Fibroblast of gingiva (primary cell): ENCODE measurements at places on chromosomes 13 and 19.
A peak's percentile ranks its signal among the peaks of the same experiment; 100 is the strongest.

DNA sequence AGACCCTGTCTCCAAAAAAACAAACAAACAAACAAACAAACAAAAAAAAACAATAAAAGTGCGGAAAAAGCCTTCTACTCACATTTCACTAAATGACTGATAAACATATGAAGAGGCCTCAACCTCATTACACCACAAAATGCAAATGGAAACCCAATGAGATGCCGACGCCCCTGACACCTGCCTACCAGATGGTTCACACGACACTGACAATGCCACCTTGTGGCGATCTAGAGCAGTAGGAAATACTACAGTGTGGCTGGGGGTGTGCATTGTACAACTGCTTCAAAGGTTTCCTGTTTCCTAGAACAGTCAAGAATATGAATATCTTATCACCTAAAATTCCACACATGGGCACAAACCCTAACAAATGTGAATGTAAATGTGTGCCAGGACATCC lies 14.0 kb downstream of the SCGB2B2 start:
- DNase-seq, result no peak

GRCh38 chr19:17448131-17448967 lies at the start of gene TMEM221:
TSS of gene TMEM221 (minus strand) at chr19:17448668. CDS start at chr19:17448462, 206 bp downstream.
- DNase-seq, result no peak

DNA sequence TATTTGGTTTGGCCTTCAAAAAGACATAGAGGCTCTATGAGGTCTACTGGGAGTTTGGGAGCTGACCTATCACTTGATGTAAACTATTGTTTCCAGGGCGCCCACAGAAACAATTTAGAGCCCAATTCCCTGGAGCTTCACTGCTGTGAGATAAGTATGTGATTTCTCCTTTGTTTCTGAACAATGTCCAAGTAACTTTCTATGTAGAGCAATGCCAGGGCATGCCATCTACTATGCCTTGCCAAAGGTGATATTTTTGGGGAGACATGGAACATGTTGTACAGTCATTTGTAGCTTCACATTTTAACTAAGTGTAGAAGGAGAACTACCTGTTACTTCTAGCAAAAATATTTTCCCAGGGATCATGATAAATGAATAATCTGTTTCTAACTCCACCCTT lies 872.6 kb downstream of the GPC5 start:
- DNase-seq, result no peak

DNA sequence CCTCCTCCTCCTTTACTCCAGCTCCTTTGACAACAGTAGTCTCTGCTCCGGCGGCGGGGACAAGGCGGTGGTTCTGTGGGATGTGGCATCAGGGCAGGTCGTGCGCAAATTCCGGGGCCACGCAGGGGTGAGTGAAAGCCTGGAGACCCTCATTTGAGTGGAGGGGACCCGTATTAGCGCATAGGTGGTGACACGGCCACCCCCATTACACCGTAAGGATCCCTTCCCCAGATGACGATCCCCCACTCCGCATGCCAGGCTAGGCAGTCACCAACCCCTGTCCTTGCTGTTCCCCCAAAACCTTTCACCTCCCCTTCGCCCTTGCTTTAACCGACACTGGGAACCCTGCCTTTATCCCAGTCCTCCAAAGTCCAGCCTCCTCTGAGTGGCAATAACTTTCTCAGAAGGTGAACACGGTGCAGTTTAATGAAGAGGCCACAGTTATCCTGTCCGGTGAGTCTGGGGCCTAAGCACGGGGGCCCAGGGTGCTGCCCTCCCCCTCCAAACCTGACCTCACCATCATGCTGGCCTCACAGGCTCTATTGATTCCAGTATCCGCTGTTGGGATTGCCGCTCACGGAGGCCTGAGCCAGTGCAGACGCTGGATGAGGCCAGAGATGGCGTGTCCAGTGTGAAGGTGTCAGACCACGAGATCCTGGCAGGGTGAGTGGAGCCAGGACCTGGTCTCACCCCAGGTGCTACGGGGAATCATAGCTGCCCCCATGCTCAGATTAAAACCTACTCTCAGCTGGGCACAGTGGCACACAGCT lies 3.7 kb downstream of the WDR83 start:
- DNase-seq, result no peak

DNA sequence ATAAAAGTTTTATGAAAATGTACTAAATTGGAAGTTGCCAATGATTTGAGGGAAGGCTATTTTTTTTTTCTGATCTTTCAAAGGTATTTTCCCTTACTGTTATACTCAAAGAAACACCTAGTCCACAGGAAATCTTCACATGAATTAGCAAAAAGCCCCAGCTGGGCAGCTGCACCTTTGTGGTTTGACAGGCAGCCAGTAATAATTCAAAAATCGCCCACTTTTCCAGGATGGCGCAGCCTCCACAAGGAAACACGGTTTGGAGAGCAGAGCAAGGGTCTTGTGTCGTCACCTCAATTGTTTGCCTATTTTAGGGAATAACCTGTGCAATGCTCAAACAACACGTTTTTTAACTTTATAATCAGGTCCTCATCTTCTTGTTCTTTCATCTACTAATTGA lies 324.9 kb upstream of the GPC6 start:
- no peak for DNase-seq

- peak; percentile 18 for DNase-seq
Observed at GRCh38 chr19:39352381-39353255, 10.4 kb downstream of the SAMD4B start.

DNA sequence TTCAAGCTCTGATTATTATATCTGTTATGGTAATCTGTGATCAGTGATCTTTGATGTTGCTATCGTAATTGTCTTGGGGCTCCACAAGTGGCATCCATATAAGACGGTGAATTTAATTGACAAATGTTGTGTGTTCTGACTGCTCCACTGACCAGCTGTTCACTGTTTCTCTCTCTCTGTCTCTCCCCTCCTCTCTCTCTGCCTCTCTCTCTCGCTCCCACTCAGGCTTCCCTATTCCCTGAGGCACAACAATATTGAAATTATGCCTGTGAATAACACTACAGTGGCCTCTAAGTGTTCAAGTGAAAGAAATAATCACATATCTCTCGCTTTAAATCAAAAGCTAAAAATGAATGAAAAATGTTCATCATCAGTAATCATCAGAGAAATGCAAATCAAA lies 4.4 kb upstream of the SACS start:
- no peak for DNase-seq

- no peak for DNase-seq
Observed at GRCh38 chr19:1634242-1634937, 18.0 kb downstream of the TCF3 start.

- DNase-seq, result no peak
Observed at GRCh38 chr19:34686455-34686854, 9.0 kb downstream of the ZNF302 start.

- DNase-seq, result no peak
Observed at GRCh38 chr19:48450441-48450840, 4.7 kb downstream of the GRWD1 start.

DNA sequence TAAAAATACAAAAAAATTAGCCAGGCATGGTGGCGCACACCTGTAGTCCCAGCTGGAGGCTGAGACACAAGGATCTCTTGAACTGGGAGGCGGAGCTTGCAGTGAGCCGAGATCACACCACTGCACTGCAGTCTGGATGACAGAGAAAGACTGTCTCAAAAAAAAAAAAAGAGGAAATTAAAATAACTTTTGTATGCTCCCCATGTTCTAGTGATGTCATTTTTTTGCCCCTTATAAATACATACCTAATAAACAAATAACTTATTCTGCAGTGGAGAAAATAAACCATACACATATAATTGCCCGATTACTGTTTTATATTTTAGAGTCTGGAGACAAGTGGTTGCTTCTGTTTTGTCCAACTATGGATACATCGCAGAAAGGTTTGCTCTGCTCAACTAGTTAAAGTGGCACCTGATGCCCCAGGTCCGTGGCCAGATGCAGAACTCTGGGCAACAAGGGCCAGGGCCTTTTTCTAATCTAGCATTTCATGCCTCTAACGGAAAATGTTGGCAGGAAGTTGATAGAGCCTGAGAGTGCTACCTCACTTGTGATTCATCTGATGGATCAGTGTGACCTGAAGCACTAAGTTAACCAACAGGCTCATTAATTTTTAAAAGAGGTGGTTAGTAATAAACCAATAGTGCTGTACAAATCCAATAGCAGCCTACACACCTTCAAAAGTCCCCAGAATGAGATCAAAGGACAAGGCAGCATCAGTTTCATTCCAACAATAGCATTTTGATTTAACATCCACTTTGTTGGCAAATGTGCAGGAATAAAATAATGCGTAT lies 18.8 kb downstream of the UBE2L5 start:
- DNase-seq, result no peak

GRCh38 chr13:96984051-96984508 lies 10.2 kb downstream of the OXGR1 start:
- DNase-seq, result no peak

GRCh38 chr19:31300422-31300821 lies 48.8 kb downstream of the TSHZ3 start:
- DNase-seq, result no peak

- DNase-seq, result no peak
Observed at GRCh38 chr13:27228131-27228530, 23.2 kb upstream of the RPL21 start.

DNA sequence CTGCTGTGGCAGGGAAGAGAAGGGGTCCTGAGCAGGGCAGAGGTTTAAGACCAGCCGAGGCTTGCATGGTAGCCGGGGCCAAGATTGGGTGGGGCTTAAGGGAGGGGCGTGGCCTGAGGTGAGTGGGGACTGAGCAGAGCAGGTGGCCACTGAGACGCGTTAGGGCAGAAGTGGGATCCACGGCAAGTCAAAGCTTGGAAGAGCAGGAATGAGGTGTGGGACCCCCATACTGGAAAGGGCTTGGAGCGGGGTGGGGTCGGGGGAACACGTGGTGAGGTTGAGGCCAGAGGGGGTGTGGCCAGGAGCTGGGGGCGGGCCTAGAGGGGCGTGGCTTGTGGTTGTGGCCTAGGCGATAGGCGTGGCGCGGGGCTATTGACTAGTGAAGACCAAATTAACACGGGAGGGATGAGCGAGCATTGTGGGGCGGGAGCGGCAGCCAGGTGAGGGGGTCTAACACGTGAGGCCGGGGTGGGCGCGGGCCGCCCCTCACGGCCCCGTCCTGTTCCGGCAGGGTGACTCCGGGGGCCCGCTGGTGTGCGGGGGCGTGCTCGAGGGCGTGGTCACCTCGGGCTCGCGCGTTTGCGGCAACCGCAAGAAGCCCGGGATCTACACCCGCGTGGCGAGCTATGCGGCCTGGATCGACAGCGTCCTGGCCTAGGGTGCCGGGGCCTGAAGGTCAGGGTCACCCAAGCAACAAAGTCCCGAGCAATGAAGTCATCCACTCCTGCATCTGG lies 3.3 kb downstream of the CFD start:
- no peak for DNase-seq

- DNase-seq, result peak; percentile 96
Observed at GRCh38 chr13:77859450-77859849, 59.2 kb downstream of the EDNRB start.

DNA sequence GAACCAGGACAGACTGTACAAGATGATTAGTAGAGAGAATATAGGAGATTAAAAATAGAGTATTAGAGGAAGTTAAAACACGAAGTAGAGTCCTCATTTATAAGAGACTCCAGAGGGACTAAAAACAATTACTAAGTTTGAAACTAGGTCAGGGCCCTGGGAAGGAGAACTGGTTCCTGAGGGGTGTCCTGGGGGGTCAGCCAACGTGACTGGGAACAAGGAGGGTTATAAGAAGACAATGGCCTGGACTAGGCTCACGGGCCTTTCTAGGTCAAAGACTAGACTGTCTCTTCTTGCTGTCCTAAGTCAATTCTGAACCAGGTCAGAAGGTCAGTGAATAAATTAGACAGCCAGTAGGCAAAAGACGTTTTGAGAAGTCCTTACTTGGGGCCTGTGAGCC lies 165.3 kb downstream of the IER2 start:
- DNase-seq, result no peak

GRCh38 chr19:42252365-42253244 lies 2.3 kb downstream of the ERF start:
- DNase-seq, result peak; percentile 55

DNA sequence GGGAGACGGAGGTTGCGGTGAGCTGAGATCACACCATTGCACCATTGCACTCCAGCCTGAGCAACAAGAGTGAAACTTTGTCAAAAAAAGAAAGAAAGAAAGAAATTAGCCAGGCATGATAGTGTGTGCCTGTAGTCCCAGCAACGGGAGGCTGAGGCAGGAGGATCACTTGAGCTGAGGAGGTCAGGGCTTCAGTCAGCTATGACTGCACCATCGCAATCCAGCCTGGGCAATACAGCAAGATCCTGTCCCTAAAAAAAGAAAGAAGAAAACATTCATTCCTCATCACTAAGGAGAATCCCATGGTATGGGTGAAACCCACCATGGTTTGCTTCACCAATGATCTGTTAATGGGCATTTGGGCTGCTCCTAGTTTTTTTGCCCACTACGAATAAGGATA lies 13.0 kb upstream of the AP1M2 start:
- no peak for DNase-seq
